ENCODE measurements at places on chromosomes 4 and X.
A peak's percentile ranks its signal among the peaks of the same experiment; 100 is the strongest.

- DNase-seq, result no peak
These were observed 81.9 kb downstream of the MAGED1 start for GRCh38 chrX:51975360-51975759.

DNA sequence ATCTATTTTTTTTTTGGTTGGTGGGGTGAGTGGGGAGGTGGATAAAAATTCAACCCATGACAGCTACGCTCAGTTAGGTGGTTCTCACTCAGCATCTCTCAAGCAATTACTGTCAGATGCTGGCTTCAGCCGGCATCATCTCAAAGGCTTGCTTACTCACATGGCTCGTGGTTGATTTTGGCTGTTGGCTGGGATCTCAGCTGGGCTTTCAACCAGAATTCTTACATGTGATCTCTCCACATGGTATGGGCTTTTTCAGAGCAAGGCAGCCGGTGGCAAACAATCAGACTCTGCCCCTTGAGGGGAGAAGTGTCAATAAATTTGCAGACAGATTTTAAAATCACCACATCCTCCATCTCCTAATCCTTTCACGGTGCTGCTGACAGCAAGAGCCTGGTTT, 47.2 kb downstream of the SLC34A2 start:
- DNase-seq, result no peak

GRCh38 chrX:17860179-17860780, 818 bp downstream of the RAI2 start:
- DNase-seq, result no peak

- no peak for DNase-seq
These were observed 427.3 kb upstream of the FTHL17 start for GRCh38 chrX:31499109-31499508.

- DNase-seq, result no peak
These were observed 26.7 kb upstream of the FGFR3 start for GRCh38 chr4:1766106-1767060.

- no peak for DNase-seq
These were observed 264.0 kb downstream of the MID1IP1 start for GRCh38 chrX:39065051-39065871.

DNA sequence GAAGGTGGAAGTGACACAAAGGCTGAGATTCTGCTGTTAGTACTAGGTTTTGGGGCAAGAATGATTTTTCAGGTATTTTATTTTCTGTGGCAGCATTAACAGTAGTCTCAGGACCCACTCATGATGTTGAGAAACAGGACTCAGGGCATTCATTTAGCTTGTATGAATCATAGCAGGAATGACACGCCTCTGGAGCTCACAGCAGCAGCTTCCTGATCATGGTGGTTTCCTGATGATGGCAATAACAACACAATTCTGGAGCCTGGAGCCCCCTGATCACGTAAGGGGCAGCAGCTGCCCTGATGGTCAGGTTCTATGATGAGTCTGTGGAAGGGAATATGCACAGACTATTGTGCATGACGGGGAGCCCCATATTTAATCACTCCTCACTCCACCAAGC, 47.0 kb downstream of the TASL start:
- no peak for DNase-seq

- DNase-seq, result peak; percentile 4
These were observed 145.4 kb upstream of the HUWE1 start for GRCh38 chrX:53831662-53832635.

DNA sequence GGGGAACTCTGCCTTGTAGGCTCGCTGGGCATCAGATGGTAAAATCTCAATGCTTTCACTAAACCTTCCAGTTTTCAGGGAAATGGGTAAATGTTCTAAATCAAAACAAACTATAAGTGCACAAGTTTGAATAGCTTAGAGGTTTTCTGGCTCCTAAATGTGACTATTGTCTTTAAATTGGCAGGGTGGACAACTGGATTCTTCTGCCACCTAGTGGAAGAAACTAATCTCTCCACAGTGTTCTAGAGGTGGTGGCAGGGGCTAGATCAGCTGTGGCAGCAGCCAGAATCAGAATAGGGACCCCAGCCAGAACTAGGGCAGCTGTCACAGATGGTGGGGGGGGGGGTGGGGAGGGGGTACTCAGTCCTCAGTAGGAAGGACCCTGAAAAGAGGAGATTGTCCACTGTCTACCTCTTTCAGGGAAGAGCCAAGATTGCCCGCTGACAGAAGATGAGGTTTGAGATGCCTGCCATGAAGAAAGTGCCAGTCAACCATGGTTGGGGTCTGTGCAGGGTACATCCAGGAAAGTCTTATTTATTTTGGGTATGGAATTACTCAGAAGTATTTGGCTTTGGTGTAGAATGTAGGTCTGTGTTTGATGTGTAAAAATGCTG, 201.4 kb downstream of the CCNG2 start:
- no peak for DNase-seq

GRCh38 chrX:17632942-17633341, 104.4 kb upstream of the SCML1 start:
- DNase-seq, result no peak

DNA sequence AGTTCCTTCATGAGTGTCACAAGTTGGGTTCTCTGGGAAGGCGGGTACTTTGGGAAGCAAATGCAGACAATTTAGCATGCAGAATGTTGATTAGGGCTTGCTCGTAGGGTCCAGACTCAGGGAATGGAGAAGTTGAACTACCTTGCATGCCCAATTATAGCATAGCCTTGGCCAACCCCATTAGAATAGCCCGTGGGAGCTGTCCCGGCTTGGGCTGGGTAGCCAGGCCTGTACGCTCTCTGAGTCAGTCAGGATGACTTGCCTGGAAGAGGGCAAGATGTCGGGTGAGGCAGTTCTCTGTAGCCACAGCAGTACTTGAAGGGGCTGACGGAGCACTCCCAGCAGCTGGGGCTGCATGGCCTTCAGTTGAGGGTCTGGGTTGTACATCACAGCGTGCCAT, 19.5 kb downstream of the KIAA0232 start:
- no peak for DNase-seq

- DNase-seq, result no peak
These were observed 40.8 kb downstream of the ZNF518B start for GRCh38 chr4:10416441-10416840.

DNA sequence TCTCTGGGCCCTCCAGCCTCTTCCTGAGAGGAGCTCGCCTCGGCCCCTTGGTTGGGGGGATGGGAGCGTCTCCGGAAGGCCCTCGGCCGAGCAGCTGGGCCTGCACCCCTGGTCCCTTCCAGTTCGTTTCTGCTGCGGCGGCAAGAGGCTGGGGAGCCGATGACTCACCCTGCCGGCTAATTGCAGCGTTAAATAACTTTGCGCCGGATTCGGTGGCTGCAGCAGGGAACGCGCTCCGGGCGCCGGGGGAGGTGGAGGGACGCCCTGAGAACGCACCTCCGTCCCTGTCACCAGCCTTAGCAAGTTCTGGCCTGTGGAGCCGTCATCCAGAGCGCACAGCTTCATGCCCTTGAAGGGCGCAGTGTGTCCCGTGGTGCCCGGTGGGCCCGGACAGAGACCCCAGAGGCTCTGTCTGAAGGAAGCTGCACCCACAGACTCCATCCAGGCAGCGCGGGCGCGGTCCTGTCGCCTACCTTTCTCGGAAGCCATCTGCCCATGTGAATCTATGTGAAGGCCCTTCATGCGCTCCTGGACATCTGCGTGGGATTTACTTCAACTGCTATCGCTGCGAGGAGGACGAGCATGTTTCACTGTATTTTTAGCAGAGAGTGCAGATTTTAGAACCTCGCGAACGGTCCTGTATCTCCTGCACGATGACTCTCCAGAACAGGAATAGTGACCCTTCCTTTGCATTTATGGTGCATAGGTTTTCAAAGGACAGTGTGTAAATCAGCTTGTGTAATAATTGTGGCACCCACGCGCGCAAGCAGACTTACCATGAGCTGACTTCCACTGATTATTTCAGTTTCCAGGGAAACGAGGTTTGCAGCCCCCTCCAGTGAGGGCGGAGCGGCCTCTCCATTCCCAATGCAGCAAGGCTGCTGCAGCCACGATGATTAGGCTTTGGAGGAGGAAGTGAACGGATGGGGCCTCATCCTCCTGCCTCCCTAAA, 1.7 kb upstream of the TMEM271 start:
- no peak for DNase-seq

DNA sequence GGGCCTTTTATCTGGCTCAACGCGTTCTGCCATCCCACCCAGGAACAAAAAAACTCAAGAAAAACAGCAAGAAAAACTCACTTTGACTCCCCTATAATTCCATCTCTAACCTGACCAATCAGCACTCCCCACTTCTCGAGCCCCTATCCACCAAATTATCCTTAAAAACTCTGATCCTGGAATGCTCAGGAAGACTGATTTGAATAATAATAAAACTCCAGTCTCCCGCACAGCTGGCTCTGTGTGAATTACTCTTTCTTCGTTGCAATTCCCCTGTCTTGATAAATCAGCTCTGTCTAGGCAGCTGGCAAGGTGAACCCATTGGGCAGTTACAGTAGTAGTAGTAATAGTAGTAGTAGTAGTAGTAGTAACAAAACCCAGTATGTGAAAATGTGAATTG, 165.7 kb upstream of the CASK start:
- no peak for DNase-seq

DNA sequence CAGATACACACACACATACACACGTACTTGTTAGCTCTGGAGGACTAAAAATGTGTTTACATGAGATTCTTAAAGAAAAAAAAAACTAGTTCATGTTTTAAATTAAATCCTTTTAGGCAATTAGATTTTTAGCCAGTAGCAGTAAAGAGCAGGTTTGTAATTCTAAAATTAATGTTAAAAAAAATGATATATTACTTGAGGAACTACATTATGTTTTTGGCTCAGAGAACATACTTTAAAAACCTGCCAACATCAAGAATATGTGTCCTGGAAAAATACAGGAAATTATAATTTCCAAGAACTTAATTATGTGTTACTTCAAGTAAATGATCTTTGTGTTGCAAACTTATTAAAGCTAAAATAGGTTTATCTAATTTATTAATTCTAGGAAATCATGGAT, 594.3 kb upstream of the PCDH7 start:
- DNase-seq, result no peak

GRCh38 chr4:108849611-108850168, 86.8 kb upstream of the ETNPPL start:
- DNase-seq, result no peak
